ENCODE measurements at places on chromosomes 7 and 10.

- DNase-seq = no peak
These were observed 44.6 kb downstream of the SLIT1 start for GRCh38 chr10:97140902-97141745.

DNA sequence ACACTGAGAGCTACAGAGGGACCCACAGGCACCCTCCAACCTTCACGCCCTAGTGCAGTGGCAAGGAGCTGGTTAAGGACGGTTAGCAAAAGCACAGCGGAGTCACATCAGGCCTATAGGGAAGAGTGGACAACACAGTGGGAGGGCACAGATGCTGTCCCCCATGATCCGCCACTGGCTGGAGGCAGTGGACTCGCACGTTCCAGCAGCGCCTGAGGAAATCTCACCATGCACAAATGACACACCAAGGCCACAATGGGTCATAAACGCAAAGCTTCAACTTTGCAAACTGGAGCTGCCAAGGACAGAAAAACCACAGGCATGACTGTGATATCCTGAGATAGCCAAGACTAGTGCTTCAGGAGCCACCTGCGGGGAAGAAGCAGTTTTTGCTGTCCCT is 58.8 kb downstream of the GRB10 start:
- DNase-seq = no peak

DNA sequence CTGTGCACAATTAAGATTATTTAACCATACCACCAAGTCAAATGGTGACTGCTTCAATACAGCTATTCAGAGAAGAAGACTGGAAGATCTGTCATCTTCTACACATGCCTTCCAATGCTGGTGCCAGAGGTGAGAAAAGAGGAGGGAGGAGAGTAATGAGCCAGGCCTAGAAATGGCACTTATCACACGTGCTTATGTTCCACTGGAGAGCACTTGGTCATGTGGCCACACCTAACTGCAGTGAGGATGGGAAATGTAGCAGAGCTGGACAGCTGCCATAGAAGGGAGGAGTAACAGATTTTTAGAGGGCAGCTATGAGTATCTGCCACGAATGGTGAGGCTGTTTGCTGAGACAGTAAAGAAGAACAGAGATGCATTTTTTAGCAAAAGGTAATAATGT is 77.1 kb downstream of the MPLKIP start:
- no peak for DNase-seq

DNA sequence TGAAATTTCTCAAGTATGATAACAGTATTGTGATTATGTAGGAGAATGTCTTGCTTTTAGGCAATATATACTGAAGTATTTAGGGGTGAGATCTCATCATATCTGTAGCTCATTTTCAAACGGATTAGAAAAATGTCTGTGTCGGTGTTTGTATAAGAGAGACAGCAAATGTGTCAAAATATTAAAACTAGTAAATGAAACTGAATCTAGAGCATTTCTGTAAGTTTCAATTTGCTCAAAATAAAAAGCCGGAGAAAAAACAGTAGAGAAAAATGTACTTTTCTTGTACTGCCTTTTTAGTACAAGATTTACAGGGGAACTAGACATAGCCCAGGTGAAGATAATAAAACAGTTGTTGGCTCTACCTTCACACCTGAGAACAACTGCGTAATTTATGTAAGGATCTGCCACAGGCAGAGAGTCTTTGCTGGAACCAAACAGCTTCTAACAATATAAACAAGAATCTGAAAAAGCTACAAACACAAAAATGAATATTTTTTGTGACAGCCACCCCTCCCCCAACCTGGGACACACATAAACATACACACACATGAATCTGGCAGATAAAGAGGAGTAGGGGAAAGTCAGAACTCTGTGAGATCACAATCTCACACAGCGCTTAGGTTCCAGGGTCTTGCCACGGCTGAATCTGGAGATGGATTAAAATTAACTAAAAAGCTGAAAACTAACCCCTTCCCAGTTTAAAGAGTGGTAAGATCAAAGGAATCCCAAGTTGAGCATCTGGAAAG is 153.3 kb downstream of the AVL9 start:
- no peak for DNase-seq

DNA sequence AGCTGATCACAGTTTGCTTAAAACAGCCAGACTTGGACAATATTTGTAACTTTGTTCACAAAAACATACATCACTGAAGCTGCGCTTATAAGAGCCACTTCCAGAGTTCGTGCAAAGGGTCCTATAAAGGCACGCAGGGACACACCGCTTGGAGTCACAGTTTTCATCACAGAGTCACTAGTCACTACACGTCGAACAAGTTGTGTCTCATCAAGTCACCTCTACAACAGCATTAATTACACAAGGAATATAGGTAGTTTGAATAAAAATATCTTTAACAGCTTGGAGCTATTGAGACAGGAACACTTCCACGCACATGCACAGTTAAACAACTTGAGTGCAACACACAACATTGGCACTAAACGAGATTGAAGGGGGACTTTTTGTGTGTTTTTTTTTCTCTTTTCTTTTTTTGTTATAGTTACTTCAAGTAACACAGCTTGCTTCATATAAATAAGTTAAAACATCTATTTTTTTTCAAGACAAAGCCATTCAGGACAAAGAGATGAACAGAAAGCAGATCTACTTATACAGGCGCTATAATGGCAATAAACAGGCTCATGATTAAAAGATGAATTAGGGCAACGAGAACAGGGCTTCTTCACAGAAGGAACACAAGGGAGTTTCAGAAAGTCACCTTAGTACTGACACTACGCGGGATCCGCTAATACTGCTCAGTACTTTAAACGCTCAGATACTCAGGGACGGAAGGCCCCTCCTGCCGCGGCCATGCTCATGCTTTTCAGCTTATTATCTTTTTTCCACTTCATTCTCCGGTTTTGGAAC is 2.2 kb downstream of the HOXA5 start:
- DNase-seq = no peak

- no peak for DNase-seq
These were observed 481.1 kb downstream of the SEMA3D start for GRCh38 chr7:84705706-84706105.

GRCh38 chr7:121053219-121053618 is 64.7 kb downstream of the CPED1 start:
- no peak for DNase-seq

DNA sequence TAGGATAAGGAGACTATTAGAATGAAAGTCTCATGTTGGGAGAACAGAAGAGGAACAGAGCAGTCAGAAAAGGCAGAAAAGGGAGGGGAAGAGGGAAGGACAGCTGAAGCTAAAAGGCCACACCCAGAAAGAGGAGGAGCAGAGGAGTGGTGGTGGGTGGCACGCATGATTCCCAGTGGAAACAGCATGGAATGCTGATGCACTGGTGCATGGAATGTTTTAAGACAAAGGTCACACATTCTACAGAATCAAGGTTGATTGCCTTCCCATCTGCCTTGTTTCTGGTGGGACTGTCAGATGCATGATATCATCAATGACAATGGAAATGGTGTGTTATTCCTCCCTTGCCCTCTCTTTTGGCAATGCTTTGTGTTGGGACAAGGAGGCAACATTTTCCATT is 285.4 kb upstream of the MKI67 start:
- no peak for DNase-seq

GRCh38 chr7:137325927-137326326 is 17.6 kb downstream of the PTN start:
- DNase-seq = no peak

All from suppressor macrophage treated with lipopolysaccharide for 4 hours (primary cell).